ENCODE measurements at places on chromosomes 12 and 14.

DNA sequence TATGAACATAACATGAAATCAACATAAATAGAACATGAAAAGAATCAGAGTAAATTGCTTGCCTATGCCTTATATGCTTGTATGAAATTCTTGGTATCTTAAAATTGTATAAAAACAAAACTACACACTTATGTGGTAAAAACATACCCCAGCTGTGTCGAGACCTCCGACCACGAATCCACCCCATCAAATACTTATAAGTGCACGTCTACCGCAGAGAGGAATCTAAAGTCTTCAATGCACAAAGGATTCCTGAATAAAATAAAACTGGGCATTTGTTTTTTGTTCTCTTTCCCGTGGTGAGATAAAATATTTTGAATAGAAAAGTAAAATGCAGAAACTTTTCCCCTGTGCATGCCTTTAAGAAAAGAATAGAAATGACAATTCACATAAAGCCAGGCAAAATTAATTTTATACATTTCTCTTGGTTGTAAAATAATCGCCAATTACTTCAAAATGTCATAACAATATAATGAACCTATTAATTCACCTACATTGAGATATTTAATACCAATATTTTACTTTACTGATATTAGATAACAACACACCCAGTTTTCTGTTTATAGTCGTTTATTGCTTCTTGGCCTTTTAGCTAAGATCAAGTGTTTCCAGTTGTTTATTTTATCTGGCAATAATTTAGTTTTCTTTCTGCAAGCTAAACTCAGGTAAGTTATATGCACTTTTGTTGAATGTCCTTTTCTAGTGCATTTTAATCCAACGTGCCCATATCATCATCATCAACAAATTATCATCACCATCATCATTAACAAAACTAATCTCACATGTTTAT lies 1.0 kb downstream of the KLRK1 start:
- DNase-seq, result no peak

DNA sequence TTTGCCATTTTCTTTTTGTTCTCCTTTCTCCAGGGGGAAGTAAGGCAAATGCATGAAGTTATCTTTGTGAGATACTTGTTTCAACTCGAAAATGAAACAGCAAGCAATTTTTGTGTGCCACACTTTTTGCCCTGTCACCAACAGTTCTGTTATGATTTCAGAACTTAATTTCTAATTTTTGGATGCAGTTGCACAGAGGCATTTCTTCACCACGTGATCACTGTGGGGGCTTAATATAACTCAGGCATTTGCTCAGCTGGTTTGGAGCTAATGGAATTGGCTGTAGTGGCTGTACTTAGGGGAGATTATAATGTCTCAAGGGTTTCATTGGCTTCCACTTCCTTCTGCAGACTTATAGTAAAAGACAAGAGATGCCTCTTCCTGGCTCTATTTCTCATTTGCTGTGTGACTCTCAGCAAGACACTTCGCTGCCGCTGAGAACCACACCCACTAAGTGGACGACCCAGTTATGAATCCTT lies 452.4 kb downstream of the RAD51B start:
- DNase-seq, result no peak

GRCh38 chr14:92486881-92487280 lies 26.7 kb upstream of the RIN3 start:
- no peak for DNase-seq

- no peak for DNase-seq
Measured at GRCh38 chr14:102557434-102558226, 34.8 kb upstream of the RCOR1 start.

- no peak for DNase-seq
Measured at GRCh38 chr12:70796989-70797388, 123.5 kb downstream of the PTPRR start.
